CD4-positive, alpha-beta T cell (primary cell): ENCODE measurements at places on chromosomes 7 and 10.

DNA sequence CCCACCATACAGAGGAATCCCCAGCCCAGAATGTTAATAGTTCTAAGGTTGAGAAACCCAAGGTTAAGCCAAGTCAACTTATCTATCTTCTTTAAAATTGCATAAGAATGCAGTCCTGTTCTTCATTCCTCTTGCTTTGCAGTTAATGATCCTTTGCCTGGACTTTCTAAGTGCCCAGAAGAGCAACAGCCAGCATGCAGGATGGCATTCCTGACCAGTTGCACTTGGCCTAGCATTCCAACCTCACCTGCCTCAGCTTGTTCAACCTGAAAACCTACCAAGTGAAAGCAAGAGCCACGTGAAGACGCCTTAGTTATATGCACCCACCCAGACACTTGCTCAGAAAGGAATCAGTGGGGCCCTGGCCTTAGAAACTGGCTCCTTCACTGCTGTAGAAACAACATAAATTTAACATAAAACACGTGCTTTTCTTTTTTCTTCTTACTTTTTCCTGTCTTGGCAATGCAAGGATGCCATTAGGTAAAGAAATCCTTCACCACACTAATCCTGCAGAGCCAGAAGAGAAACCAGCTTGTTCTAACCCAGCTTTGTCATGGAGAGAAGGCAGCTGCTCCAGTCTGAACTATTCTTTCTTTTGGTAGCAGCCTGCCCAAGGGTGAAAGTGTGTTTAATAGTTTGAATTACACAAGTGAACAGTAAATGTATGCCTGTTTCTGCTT is 25.0 kb downstream of the EGFR start:
- DNase-seq, result no peak

- DNase-seq, result no peak
These were observed 138.8 kb downstream of the JCAD start for GRCh38 chr10:29920408-29921070.

DNA sequence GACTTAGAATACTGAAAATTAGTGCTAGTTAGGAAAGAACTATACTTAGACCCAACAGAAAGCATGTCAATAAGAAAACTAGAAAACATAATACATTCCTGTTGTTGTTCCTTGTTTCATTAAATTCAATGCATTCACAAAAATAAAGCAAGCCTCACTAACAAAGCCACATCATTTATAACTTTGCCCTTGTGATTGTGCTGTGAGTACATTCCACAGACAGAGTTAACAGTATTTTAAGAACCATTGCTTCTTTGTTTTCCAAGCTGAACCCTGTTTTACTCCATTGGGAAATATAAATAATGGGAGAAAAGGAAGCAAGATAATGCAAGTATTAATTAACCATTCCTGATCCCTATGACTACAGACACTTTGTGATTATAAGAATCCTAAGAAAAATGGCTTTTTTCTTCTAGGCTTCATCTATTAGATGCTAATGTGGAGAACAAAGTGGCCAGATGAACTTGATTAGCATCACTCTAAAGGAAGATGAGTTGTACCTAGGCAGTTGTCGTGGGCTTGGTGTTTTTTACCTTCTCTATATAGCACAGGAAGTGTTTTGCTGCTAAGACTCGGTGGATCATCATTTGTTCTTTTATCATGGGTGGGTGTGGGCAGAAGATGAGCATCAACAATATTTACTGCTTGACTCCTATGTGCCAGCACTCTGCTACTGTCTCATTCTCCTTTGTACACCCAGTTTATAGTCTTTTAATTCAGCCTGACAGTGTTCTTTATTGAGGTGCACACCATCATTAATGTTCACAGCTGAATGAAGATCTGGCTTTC is 34.2 kb upstream of the ZNRF2 start:
- DNase-seq, result no peak

- no peak for DNase-seq
These were observed 296.1 kb upstream of the SEMA3A start for GRCh38 chr7:84490661-84491060.
